ENCODE measurements at places on chromosomes 11 and 22.

- DNase-seq: no peak
These were observed 38.3 kb downstream of the ATG13 start for GRCh38 chr11:46655631-46656030.

DNA sequence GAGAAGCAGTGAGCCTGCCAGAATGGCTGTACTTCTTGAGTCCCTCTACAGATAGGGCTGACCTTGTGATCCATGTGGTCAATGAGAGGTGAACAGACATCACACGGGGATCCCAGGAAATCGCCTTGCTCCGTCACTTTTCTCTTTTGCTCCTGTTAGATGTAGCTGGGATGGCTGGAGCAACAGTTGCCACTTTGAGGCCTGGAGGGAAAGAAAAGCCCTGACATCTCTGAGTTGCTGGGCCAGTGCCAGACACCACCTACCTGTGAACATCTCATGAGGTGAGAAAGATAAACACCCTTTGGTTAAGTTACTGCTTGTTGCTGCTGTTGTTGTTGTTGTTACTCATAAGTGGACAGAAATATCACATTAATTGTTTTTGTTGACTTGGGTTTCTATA, 840.3 kb downstream of the TBC1D22A start:
- no peak for DNase-seq

- no peak for DNase-seq
These were observed 24.4 kb downstream of the SREBF2 start for GRCh38 chr22:41857155-41857859.

DNA sequence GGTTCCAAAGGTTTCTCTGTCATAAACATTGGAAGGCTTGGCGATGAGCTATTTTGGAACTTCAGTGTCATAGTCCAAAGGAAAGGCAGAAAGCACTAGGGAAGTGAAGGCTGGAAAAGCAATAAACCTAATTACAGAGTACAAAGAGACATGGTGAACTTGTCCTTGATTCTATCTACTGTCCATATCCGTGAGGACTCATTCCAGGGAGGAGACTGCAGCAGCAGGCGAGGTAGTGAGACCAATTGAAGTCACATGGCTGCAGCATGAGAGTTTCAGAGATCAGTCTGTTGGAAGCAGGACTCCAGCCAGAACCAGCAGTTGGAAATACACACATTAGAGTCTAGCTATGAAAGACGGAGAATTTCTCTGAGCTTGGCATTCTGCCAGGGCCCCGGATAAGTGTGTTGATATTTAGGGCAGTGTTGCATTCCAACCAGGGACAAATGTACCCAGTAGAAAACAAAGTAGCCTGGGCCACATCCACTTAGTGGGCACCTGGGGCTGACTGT, 54.1 kb upstream of the ARHGAP42 start:
- DNase-seq: no peak

GRCh38 chr22:48310289-48310688, 1517.4 kb downstream of the BRD1 start:
- DNase-seq: no peak

GRCh38 chr11:28347371-28347770, 239.2 kb downstream of the METTL15 start:
- DNase-seq: no peak
